Neural progenitor cell (in vitro differentiated cells): ENCODE measurements at places on chromosomes 7 and 10. TPM values are rescaled to one million over a fixed set of nuclear protein-coding genes. Genes with fewer than 3 reads are reported as not detected.
A peak's percentile ranks its signal among the peaks of the same experiment; 100 is the strongest.

The TUBAL3 gene
- not detected in 2 replicates for total RNA-seq

- no peak for DNase-seq
Measured at GRCh38 chr7:33392148-33392547, 262.8 kb downstream of the BBS9 start.

The SLC25A13 gene
- 83.3 and 87.8 TPM in 2 replicates for total RNA-seq

The HIP1 gene
- total RNA-seq, result 39.2 and 46.2 TPM in 2 replicates

- no peak for DNase-seq
Measured at GRCh38 chr7:38858259-38858884, 50.6 kb downstream of the VPS41 start.

The ZC3HAV1L gene
- 7.1 and 9.5 TPM in 2 replicates for total RNA-seq

The HHEX gene
- not detected in 2 replicates for total RNA-seq

GRCh38 chr10:73628405-73628804 lies 12.9 kb downstream of the MYOZ1 start:
- no peak for DNase-seq

- DNase-seq, result no peak
Measured at GRCh38 chr10:52679117-52679516, 93.5 kb downstream of the MBL2 start.

- DNase-seq, result no peak
Measured at GRCh38 chr7:27912751-27913150, 172.8 kb downstream of the TAX1BP1 start.

The TNPO3 gene
- total RNA-seq, result 88.2 and 96.2 TPM in 2 replicates

The HKDC1 gene
- 0.30 TPM in 1 of 2 replicates, not detected in the other for total RNA-seq

DNA sequence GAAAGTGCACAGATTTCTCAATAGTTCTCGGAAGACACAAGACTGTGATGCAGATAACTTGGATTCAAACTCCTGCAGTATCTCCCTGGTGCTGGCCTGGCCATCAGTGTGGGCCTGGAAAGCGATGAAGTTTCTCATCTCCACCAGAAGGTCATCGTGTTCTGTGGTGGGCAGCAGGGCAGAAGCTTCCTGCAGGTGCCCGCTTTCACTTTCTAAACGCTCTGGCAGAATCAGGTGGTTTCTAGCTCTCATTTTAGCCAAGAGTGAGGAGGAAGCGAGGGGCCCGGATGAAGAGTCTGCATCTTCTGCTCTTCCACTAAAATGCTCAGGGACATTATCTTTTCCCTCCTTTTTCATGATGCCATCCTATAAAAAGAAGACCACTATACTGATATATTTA lies 63.0 kb upstream of the DRGX start:
- no peak for DNase-seq

DNA sequence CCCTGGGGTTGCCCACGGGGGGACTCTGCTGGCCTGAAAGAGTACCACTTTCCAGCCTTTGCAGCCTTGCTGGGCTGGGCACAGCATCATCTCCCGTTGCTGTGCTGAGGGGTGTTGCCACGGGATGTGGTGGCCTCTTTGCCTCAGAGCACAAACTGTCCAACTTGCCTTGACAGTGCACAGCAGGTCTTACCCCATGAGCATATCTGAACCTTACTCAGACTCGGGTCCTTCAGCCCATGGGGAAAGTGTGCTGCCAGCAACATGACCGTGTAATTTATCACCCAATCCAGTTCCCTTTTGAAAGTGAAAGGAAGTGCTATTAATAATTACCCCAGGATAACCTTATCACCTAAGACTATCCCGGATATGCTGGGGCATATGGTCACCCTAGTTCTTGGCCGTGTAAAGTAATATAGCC lies 46.8 kb downstream of the TBXAS1 start:
- no peak for DNase-seq

The C10orf143 gene
- total RNA-seq, result 1.1 and 1.6 TPM in 2 replicates

GRCh38 chr10:91604553-91605534 lies 28.0 kb downstream of the PPP1R3C start:
- DNase-seq, result no peak

DNA sequence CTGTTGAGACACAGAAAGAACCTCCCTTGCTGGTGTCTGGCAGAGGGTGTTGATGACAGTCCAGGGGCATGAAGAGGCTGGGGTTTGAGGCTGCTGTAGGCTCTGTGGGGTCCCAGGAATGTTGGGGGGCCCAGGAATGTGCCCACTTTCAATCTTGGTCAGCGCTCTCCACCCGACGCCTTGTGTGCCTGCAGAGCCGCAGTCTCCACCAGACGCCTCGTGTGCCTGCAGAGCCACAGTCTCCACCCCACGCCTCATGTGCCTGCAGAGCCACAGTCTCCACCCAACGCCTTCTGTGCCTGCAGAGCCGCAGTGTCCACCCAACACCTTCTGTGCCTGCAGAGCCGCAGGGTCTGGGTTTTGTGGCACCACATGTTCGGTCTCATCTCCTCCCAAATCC lies 84.0 kb downstream of the ADARB2 start:
- no peak for DNase-seq

The PPP1R17 gene
- 0.09 TPM in 1 of 2 replicates, not detected in the other for total RNA-seq

GRCh38 chr10:75593692-75594556 lies 162.5 kb downstream of the LRMDA start:
- DNase-seq, result peak; percentile 54

DNA sequence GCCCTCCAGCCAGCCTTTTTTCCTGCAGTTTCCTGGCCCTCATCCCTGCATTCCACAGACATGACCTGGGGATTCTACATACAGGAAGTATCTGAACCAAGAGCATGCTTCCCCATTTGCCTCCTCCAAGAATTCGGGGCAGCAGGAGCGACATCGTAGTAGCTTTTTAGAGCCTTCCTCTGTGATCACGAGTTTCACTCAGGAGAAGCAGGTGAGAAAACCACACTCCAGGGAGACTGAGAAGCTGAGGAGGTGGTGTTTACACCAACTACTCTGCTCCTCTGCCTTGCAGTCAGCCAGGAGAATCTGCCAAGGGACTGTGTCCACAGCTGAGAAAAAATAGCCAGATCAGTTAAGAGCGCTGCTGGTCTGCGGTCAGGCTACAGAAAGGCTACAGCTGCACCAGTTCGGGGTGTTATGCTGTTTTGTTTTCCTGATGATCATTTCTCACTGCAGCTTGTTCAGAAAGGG lies 54.1 kb downstream of the HSPA12A start:
- DNase-seq, result no peak

- no peak for DNase-seq
Measured at GRCh38 chr10:23433701-23434100, 5.2 kb upstream of the OTUD1 start.

DNA sequence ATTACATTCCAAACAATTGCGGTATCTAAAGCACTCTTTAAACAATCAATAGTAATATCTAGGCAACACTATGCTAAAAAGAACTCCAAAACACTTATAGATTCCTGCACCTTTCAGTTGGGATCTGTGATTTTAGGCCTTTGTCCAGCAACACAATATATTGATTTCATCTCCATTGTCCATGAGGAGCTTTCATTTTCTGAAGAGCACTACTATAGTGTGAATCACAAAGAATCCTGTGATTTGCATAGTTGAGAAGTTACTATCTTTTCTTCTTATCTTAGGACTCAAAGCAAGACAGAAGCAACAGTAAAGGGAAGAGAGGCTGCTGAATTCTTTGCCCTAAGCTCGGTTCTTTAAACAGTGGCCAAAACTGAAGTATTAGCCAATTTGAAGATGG lies 846.8 kb downstream of the IPMK start:
- peak; percentile 9 for DNase-seq

GRCh38 chr7:41576166-41576565 lies 126.7 kb downstream of the INHBA start:
- DNase-seq, result no peak

DNA sequence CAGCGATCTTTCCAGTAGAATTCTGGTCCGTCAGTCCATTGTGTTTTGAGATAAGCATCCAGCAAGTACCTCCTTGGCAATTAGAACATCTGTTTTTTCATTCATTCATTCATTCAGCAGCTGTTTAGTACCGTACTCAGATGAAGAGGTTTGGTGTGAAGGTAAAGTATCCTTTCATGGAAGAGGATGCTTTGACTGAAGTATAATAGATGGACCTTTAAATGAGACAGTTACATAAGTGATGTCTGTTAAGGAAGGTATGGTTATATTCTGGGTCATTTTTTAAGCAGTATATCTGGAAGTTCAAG lies 1.2 kb downstream of the MAPK8 start:
- DNase-seq, result no peak

The GIMAP7 gene
- not detected in 2 replicates for total RNA-seq

The ITGA8 gene
- 0.15 TPM in 1 of 2 replicates, not detected in the other for total RNA-seq

DNA sequence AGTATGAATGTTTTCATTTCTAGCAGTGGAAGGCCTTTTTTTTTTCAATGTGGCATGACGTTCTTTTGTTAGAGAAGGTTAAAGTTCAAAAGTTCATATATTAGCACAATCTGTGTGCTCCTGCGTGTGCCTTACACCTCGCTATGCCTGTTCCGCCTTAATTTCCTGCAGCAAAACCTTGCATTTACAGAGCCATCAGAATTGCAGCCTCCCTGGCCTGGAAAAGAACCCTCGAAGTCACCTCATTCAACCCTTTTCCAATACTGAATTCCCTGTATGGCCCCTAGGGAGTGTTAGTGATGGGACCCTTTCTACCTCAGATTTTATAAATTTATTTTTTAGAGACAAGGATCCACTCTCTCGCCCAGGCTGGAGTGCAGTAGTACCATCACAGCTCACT lies 103.5 kb upstream of the ZNF438 start:
- DNase-seq, result no peak

The STEAP4 gene
- total RNA-seq, result not detected in 2 replicates

The LRGUK gene
- total RNA-seq, result 1.1 and 1.4 TPM in 2 replicates

GRCh38 chr7:102288285-102288930 lies 1.7 kb downstream of the SH2B2 start:
- DNase-seq, result peak; percentile 37

The ACTA2 gene
- total RNA-seq, result 19.0 and 22.3 TPM in 2 replicates

DNA sequence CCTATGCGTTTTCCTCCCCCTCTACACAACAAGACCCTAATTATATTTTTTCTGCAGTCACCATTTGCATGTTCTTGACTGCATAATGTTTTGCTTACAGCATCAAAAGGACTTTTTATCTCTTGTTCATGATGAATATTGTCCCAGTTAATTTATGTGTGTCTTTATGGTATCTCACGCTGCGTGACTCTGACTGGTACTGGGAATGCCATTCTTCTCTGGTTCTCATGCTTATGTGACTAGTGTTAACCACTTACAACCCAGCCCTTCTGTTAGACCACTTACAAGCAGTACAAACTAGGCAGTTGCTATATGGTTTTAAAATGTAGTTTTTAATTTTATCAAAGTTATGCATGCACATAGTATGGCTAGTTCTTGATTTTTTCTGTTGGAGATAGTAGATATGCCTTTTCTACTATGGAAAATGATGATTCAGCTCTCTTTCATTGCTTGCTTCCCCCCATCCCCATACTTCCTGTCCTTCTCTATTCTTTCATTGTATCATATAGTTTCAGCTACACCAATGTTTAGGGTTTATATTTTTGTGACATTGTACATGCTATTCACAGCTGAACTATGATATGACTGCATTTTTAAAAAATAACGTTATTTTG lies 24.9 kb downstream of the BZW2 start:
- no peak for DNase-seq

DNA sequence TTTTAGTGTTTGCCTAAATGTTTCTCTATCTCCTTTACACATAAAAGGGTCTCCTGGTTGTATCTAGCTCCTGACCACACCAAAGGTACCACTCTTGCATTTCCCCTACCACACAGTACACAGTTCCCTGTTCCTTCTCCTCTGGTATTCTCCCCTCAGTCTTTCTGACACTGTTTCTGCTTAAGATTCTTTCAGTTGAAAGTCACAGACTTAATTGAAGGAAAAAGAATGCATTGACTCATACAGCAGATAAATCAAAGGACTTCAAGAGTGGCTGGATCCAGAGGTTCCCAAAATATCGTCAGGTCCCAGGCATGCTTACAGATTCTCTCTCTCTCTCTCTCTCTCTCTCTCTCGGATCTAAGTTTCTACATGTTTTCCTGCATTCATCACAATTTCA lies 185.6 kb upstream of the LRGUK start:
- DNase-seq, result no peak

DNA sequence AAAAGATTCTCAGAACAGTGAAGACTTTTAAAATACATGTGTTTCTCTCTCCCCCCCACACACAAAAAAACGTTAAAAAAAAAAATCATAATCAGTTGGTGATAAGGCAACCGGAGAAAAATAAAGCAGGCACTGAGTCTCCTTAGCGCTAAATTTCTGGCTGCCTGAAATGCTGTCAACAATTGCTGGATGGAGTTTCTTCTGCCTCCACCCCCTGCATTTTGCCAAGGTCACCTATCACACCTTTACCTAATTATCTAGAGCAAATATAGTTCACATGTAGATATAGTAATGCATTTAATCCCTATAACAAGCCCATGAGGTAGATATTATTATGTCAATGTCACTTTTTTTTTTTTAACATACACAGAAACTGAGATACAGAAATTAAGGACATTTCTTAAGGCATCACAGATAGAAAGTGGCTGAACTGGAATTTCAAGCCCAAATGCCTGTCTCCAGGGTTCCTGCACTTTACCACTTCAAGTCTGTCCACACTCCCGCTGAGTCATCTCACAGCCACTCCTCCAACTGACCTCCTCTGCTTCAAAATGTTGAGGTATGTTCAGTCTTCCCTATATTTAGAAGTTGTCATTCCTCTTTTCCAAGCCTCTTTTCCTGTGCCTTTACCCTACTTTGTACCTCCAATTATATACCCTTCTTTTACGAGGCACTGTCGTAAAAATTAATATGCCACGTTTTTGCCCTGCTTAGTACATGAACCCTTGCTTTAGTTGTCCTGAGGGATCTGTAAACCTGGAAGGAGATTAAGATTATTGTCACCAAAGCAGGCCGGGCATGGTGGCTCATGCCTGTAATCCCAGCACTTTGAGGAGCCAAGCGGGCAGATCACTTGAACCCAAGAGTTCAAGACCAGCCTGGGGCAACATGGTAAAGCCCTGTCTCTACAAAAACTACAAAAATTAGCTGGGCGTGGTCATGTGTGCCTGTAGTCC lies 72.8 kb upstream of the MPP7 start:
- DNase-seq, result no peak

- DNase-seq, result no peak
Measured at GRCh38 chr10:69972981-69973397, 79.7 kb upstream of the MACROH2A2 start.

The ACSM6 gene
- not detected in 2 replicates for total RNA-seq

DNA sequence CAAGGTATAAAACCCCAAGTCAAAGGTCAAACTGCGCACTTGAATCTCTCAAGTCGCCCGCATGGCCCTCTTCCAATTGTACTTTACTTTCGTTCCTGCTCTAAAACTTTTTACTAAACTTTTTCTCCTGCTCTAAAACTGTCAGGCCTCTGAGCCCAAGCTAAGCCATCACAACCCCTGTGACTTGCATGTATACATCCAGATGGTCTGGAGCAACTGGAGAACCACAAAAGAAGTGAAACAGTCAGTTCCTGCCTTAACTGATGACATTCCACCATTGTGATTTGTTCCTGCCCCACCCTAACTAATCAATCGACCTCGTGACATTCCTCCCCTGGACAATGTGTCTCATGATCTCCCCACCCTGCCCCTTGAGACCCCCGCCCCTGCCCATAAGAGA lies 35.6 kb upstream of the PIK3CG start:
- no peak for DNase-seq

DNA sequence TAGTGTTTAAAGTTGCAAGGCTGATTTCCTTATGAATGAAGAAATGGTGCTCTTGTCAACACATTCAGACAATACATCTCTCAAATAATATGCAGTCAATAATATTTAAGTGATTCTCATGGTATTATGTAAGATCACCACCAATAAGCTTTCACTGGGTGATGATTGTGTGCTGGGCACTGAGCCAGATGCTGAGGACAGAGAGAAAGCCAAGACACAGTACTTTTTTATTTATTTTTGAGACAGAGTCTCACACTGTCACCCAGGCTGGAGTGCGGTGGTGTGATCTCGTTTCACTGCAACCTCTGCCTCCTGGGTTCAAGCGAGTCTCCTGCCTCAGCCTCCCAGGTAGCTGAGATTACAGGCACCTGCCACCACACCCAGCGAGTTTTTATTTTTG lies 130.6 kb upstream of the LSM8 start:
- DNase-seq, result no peak
